Stimulated activated CD4-positive, alpha-beta T cell treated with anti-CD3 and anti-CD28 coated beads, Interleukin-4, amount 100 ng/mL, for 1 hour (primary cell): ENCODE measurements at places on chromosomes 1 and 21.

GRCh38 chr1:205592443-205593003 lies 39.3 kb downstream of the ELK4 start:
- DNase-seq: no peak

DNA sequence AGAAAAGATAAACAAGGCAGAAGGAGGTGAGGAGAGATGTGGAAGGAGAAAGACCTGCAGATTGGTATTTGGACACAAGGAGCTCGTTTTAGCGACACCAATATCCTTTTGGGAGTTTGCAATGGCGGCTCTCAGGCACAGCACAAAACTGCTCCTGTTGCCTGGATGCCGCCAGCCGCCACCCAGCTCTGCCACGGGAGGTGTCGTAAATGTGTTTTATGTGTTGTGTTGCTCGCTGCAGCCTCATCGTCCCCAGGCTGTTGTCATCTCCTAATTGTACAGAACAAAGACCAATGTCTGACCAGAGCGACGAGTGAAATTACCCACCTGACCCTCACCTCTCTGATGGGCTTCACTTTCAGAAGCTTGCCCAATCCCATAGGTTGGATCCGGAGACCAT lies 96.6 kb upstream of the ZNF281 start:
- no peak for DNase-seq

DNA sequence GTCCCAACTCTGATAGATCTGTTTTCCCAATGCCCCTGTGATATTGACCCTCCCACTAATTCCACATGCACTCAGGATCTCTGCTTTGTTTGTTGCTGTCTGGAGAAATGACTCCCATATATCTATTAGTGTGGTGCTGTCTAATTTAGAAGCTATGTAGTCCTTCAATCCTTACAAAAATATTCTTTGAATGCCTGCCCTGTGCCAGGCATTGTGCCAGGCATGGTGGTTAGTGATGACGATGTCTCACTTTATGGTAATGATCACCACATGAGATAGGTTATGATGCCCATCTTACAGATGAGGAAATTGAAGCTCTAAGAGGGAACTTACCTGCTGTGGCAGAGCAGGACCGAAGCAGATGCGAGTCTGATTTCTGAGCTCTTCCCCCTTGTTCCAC lies 12.9 kb downstream of the MYOG start:
- DNase-seq: no peak

DNA sequence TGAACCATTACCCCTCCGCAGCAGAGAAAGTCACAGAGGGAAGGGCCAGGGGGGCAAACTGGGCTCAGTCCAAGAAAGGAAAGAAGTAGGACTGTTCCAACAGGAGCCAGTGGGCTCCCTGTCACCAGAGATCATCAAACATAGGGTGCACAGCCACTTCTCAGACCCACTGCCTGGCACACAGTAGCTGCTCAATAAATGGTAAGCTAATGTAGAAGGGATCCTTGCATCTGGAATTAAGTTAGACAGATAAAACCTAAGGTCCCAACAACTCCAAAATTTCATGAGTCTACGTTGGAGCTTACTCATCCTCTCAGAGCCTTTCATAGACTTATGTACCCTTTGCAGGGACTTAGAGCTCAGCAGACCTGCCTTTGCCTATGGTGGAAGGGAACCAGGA lies 3.5 kb downstream of the BLACAT1 start:
- DNase-seq: no peak

GRCh38 chr1:237145379-237146135 lies 103.6 kb downstream of the RYR2 start:
- no peak for DNase-seq

- DNase-seq: no peak
These were observed 6.0 kb downstream of the POFUT2 start for GRCh38 chr21:45281411-45282282.

DNA sequence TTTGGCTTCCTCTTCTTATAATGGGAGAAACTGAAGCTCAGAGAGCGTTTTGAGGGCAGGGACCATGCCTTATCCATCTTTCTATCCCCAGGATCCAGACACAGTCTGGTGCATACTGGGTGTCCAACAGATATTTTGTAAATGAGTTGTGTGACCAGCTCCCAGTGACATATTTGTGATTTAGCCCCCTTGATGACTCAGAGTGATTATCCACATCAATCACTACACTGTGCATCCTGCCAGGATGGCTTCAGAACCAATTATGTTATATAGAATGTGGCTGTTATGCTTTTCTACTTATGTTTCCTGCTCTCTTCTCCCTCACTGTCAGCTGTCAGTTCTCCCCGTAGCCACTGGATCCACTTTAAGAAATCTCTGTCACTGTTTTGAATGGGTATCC lies 11.3 kb downstream of the OLFML3 start:
- DNase-seq: no peak

- DNase-seq: no peak
These were observed 14.0 kb upstream of the SPSB1 start for GRCh38 chr1:9278585-9279153.

DNA sequence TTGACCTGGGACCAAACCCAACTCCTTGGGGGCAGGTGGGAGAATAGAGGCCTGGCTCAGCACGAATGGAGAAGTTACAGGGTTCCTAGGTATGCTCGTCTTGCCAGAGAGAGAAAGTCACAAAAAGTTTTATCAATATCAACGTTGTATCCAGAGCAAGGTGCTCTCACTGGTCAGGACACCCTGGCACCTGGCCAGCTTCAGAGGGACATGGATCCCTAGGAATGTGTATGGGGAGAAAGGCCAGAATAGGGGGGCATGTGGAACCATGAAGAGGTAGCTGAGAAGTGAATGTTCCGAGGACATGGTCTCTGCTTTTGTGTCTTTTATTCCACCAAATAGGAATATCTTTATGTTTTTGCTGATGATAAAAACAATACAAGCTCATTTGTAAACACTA lies 9.4 kb upstream of the POU3F1 start:
- no peak for DNase-seq

DNA sequence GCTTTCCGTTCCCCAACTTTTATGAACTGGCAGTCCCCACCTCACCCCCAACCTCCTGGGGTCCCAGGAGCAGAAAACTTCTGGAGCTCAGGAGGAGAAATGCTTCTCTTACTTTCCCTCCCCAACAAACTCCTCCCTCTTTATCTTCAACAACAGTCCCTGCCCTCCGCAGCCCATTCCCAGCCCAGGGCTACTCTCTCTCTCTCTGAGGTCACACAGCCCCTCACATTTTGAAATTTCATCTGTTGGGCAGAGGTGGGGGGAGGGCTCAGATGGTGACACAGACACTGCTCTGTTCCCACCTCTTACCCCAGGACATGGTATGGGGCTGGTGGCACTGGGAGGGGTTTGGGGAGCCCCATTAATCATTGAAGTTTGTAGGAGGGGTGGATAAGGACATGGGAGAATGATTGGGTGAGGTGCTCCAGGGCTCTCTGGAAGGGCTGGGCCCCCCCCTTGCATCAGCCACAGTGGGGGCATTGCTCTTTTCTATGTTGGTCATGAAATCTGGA lies 6.0 kb downstream of the PIK3CD start:
- DNase-seq: no peak

DNA sequence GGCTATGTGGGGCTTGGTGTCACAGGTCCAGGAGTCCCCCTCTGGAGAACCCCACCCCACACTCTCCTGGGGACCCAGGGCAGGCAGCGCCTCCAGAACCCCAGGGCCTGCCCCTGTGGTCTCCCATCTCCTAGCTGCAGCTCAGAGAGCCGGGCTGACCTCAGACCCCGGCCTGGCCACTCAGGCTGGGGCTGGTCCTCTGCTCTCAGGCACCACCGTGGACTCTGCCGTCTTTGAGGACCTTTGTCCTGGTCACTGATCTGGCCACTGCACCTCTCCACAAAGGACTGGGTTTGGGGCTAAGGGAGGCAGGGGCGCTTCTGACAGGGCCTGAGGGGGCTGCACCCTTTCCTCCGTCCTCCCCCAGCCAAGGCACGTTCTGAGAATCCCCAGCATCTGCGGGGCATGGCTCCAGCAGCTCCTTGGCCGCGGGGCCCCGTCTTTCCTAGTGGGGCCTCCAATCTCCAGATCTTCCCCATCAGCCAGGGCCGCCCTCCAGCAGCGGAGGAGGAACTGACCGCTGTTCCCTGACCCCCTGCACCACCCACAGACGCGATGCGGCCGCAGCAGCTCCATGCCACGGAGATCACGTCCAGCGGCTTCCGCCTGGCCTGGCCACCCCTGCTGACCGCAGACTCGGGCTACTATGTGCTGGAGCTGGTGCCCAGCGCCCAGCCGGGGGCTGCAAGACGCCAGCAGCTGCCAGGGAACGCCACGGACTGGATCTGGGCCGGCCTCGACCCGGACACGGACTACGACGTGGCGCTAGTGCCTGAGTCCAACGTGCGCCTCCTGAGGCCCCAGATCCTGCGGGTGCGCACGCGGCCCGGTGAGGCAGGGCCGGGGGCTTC lies 3.3 kb downstream of the VWA1 start:
- no peak for DNase-seq

DNA sequence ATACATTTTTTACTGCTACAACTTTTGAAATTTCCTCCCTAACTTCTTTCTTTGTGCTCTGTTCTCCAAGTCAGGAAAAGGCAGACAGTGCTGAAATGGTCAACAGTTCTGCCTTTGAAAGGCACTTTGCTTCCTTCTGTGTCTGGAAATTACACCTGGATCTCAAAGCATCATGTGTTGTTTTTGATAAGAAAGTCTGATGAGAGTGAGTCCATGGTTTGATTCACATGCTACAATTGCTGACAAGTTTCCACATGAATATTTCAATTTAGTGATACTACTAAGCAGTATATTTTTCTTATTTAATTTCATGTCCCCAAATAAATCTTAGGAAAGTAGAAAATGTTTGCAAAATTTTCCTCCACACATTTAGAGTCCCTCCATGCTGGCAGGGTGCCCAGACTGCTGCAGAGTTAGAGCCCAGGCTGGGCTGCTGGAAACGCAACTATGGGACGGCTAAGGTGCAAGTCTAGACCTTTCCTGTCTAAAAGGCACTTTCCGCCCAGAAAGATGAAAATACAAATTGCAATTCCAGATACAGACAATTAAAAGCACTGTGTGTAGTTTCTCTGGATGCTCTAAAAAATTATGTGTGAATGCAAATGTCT lies 96.6 kb upstream of the RUNX1 start:
- DNase-seq: no peak

GRCh38 chr1:147273409-147274336 lies 31.2 kb downstream of the CHD1L start:
- DNase-seq: no peak

- no peak for DNase-seq
These were observed 16.3 kb upstream of the FOXE3 start for GRCh38 chr1:47399846-47400155.

DNA sequence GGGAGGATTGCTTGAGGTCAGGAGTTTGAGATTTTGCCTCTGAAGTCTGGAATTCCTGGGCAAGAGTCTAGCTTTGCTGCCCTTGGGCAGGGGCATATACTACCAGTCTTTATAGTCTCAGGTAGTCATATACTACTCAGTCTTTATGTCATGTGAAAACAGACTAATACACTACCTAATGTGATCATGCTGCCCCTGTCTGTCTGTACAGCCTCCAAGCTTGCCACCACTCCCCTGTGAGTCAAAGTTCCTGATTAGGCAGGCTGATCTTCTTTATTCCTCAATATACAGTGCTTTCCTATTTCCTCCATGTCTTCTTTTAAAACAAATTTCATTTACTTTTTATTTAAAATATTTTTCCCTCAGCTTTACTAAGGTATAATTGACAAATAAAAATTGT lies 105.3 kb upstream of the BEND5 start:
- no peak for DNase-seq

GRCh38 chr21:25409978-25410377 lies 197.3 kb downstream of the MRPL39 start:
- no peak for DNase-seq

- no peak for DNase-seq
These were observed 8.0 kb downstream of the STX6 start for GRCh38 chr1:181014477-181015250.

DNA sequence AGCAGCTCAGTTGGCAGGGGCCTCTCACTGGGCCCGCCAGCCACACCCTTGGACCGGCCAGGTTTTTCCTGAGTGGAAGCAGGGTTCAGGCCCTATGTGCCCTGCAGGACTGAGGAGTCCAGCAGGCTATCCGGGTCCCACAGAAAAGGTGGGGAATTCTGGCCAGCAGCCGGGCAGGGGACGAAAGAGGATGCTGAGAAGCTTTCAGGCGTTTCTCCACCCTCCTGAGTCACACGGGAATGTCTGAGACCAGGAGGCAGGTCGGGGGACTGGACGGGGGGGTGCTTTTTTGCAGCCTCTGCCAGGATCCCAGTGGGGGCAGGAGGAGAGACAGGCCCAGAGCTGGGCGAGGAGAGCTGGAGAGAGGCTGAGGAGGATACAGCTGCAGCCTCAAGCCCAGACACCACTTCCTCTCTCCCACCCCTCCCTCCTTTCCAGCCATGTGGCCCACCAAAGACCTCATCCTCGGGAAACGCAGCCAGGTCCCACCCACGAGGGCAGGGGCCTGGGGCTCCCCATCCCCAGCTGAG lies 105.4 kb downstream of the SPSB1 start:
- no peak for DNase-seq

DNA sequence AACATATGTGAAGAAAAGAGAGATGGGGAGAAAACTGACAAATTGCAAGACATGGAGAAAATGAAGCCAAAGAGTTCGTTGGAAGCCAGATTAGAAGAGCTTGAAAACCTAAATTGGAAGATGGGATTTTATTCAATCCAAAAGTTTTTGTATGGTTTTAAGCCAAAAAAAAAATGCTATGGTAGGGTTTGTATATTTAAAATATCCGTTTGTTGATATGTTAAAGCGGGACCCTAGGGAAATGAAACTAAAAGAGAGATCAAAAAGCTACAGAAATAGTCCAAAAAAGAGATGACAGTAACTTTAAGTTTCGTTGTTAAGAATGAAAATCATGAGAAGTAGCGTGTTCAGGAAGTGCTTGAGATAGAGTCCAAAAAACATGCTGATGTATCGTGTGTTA lies 617.7 kb upstream of the ADGRL2 start:
- no peak for DNase-seq

- DNase-seq: no peak
These were observed 205.9 kb upstream of the DPYD start for GRCh38 chr1:98126740-98127139.

DNA sequence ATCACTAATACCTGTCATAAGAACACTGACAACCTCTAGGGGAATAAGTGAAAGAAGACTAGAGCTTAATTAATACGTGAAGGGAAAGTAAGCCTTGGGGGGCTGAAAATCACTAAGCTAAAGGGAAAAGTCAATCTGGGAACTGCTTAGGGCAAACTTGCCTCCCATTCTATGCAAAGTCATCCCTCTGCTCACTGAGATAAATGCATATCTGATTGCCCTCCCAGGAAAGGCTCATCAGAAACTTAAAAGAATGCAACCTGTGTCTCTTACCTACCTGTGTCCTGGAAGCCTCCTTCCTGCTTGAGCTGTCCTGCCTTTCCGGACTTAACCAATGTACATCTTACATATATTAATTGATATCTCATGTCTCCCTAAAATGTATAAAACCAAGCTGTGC lies 81.8 kb downstream of the WDR64 start:
- no peak for DNase-seq

DNA sequence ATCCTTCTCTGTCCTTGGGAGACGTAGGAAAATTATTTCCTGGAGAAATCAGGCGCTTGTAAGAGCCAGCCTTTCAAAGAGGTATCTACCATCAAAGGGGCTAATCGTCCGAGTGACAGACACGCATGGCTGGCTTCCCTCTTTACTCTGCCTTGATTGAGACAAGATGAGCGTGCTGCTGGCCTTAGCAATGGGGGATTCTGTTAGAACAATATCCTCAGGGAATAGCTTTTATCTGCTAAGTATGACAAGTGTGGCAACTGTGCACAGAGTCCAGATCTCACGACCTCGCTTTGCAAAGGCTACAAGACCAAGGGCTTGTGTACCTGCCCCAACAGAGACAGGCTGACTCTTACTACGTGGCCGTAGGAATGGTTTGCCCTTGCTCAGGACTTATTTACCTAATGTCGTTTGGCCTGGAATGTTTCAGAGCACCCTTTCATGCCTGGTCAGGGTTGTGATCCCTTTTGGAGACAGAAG lies 417.1 kb downstream of the KIF26B start:
- DNase-seq: no peak
